ENCODE measurements at places on chromosomes 7 and 10.

- no peak for DNase-seq
Observed at GRCh38 chr10:2812631-2813030, 254.7 kb upstream of the PFKP start.

GRCh38 chr7:14321947-14322346 lies 332.5 kb upstream of the ETV1 start:
- no peak for DNase-seq

GRCh38 chr7:95011146-95011928 lies 103.9 kb downstream of the PPP1R9A start:
- no peak for DNase-seq

DNA sequence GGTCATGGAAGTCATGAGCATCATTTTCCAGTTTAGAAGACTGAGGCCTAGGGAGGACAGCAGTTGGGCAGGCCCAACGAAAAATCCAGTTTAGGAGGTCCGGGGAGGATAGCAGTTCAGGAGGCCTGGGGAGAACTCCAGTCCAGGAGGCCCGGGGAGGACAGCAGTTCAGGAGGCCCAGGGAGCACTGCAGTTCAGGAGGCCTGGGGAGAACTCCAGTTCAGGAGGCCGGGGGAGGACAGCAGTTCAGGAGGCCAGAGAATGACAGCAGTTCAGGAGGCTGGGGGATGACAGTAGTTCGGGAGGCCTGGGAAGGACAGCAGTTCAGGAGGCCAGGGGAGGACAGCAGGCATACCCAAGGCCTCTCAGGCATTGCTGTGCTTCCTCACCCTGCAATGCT lies 453.4 kb downstream of the LRMDA start:
- DNase-seq = no peak

DNA sequence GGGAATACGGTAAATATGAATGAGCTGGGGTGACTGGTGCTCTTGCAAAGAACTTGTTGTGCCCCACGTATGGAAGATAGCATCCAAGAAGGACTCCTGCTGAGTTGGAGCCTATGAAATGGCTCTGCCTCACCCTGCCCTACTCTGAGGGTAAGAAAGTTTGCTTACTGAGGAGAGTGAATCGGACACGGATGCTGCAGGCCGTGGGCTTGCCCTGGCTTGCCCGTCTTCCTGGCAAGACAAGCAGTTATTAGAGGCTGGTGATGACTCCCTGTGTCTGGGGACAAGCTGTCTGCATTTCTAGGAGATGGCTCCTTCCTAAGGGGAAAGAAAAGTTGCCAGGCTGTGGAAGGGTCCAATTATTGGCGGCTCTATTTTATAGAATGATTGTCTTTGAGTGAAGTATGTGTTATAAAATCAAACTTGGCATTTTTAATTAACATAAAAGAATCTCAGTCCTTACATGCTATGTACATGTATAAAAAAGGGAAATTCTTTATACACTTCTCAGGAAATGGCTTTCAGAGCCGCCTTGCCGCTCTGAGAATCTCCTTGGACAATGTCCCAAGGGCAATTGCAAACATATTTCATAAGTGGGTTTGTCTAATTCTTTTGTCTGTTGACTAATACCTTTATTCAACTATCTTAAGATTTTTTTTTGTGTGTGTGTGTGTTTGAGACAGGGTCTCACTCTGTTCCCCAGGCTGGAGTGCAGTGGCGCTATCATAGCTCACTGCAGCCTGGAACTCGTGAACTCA lies 64.6 kb downstream of the CYP26A1 start:
- DNase-seq = no peak

- peak; percentile 12 for DNase-seq
Observed at GRCh38 chr7:130982160-130982638, 248.2 kb upstream of the KLF14 start.

DNA sequence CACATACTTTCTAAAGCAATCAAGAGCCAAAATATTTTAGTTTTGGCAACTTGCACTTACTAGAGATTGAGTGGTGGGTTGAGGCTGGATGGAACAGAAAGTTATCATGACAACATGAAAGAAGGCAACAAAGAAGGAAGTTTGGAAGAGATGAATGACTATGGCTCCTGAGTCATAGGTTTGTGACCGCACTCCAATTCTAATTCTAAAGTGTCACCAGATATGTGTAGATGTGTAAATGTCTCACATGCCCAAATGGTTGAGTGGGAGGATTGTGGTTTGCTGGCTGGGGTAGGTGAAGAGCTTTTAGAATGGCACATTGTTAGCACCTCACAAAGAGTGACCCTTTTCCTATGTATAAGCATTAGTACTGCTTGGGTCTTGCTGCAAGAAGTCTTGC lies 20.2 kb downstream of the TAS2R16 start:
- no peak for DNase-seq

DNA sequence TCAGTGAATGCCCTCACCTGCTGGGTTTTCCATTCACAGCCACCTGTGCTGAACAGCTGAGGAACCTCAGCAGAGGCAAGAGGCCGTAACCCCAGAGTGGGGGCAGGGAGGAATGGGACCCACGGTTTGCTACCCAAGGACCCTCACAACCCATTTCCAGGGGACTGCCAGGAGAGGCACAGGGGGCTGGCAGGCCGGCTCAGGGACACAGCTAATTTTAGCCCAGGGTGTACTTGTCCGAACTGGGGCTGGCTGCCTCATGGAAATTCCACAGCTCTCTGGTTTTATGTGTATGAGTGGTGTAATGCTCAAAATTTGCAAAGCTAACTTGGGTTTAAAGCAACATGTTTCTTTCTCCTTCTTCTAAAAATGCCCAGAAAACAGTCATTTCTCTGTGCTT lies 42.2 kb downstream of the MINDY4 start:
- DNase-seq = no peak

DNA sequence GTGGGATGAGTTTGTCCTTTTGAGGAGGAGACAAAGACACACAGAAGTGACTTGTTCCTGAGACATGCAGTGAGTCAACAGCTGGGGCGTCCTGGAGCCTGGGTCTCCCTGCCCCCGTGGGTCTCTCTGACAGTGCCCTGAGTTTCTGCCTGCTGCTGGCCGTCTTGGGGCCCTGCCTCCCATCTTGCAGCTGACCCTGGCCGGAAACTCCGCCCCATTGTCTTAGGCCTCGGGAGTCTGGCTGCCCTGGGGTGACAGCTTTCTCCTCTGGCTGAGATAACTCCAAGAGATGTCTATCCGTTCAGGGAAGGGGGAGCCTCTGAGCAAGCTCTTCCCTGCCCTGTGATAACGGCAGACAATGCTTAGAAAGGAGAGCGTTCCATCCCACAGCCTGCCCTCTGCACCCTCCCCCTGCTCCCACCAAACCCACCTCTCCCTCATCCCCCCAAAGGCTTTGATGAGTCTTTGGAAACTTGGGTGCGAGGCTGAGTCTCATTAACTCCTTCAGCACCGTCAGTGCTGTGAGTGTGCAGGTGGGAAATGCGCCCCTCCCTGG lies 69.5 kb upstream of the PODXL start:
- no peak for DNase-seq

All from bone marrow (tissue), 2 donors.